ENCODE measurements at places on chromosomes 1 and 21. TPM values are rescaled to one million over a fixed set of nuclear protein-coding genes. Genes with fewer than 3 reads are reported as not detected.

The TNFRSF4 gene
- 1.8 TPM for total RNA-seq

The SERTAD4 gene
- total RNA-seq: 23.5 TPM

The MIXL1 gene
- not detected for total RNA-seq

The RGS16 gene
- total RNA-seq: 2.8 TPM

The PAQR7 gene
- 6.6 TPM for total RNA-seq

The SLC9C2 gene
- total RNA-seq: not detected

The EDN2 gene
- not detected for total RNA-seq

The CLEC20A gene
- total RNA-seq: not detected

The APOBEC4 gene
- total RNA-seq: not detected

The POGK gene
- total RNA-seq: 22.4 TPM

The CELA2B gene
- not detected for total RNA-seq

The SPRR1B gene
- total RNA-seq: not detected

The ARHGEF16 gene
- total RNA-seq: 1.1 TPM

The TAF5L gene
- 11.1 TPM for total RNA-seq

The VASH2 gene
- 0.16 TPM for total RNA-seq

The PRAMEF6 gene
- not detected for total RNA-seq

The LENEP gene
- not detected for total RNA-seq

The SAMD11 gene
- total RNA-seq: 4.2 TPM

The CSF3R gene
- total RNA-seq: 9.1 TPM

The ITPKB gene
- 62.2 TPM for total RNA-seq

The RRP1B gene
- total RNA-seq: 14.3 TPM

The VAV3 gene
- 4.4 TPM for total RNA-seq

The FALEC gene
- not detected for total RNA-seq

The RNU1-3 gene
- under 0.01 TPM for total RNA-seq

The AMY2A gene
- 8.4 TPM for total RNA-seq

The PDE9A gene
- 71.6 TPM for total RNA-seq

The CAMK2N1 gene
- 31.1 TPM for total RNA-seq

The HSD3B2 gene
- not detected for total RNA-seq

The SPRR2F gene
- not detected for total RNA-seq

The C1orf185 gene
- total RNA-seq: not detected

The COL6A1 gene
- 1,404 TPM for total RNA-seq

The OR2L2 gene
- total RNA-seq: not detected

The FCRL2 gene
- total RNA-seq: not detected

The CTSK gene
- total RNA-seq: 91.2 TPM

The C1orf56 gene
- 7.2 TPM for total RNA-seq

The LCK gene
- 0.49 TPM for total RNA-seq

All from sigmoid colon (tissue), 7 donors.